ENCODE measurements at places on chromosomes 1 and 21.

GRCh38 chr1:171981303-171981702 lies 140.0 kb downstream of the DNM3 start:
- DNase-seq = no peak

DNA sequence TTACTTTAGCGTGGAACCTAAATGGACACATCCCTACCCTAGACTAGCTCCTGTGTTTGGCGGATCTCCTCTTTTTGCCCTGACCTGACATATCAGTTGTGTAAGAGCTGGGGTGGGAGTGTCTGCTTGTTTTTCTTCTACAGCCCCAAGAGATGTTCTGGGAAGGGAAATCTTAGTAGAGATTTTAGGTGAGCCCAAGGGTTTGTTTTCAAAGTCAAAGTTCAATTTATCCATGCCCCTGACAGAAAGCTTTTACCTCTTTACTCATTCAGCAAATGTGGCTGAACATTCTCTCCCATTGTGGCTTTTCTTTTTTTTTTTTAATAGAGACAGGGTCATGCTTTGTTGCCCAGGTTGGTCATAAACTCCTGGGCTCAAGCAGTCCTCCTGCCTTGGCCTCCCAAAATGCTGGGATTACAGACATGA lies 7.3 kb upstream of the TARS2 start:
- DNase-seq = no peak

- no peak for DNase-seq
Measured at GRCh38 chr1:96059276-96059675, 662.3 kb upstream of the PTBP2 start.

GRCh38 chr1:163395790-163396189 lies 74.0 kb downstream of the NUF2 start:
- DNase-seq = no peak

DNA sequence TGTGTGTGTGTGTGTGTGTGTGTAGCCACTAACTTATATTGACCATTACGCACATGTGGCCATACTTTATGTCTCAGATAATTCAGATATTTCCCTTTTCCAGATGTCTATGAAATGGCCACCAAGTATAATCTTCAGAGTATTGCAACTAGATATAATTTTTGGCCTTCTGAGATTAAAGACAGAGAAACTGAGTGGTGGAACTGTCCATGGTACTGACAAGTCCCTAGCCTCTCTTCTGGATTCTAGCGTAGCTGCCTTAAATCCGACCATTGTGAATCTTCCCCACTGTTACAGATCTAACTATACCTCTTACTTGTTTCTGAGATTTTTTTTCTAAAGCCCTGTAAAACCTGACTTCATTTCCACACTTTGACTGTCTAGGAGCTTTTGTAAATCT lies 100.0 kb upstream of the SERTAD4 start:
- DNase-seq = no peak

DNA sequence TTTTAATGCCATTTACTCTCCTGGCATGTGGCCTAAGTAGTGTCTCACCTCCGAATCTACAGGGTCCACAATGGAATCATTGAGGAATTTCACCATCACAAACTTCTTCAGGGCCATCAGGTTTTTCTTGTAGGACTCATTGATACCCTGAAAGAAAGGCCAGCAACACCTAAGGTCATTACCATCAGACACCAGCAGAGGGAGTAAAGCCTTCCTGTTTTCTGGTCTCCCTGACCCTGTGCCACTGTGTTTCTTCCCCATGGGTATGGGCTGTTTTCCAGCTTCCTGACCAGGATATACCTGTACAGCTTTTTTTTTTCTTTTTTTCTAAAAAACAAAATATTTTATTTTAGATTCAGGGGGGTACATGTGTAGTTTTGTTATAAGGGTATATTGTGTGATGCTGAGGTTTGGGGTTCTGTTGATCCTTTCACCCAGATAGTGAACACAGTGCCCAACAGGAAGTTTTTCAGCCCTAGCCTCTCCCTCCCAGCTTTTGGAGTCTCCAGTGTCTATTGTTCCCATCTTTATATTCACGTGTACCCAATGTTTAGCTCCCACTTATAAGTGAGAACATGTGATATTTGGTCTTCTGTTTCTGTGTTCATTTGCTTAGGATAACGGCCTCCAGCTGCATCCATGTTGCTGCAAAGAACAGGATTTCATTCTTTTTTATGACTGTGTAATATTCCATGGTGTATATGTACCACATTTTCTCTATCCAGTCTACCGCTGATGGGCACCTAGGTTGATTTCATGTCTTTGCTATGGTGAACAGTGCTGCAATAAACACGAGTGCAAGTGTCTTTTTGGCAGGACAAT lies 18.3 kb downstream of the PPT1 start:
- DNase-seq = no peak

DNA sequence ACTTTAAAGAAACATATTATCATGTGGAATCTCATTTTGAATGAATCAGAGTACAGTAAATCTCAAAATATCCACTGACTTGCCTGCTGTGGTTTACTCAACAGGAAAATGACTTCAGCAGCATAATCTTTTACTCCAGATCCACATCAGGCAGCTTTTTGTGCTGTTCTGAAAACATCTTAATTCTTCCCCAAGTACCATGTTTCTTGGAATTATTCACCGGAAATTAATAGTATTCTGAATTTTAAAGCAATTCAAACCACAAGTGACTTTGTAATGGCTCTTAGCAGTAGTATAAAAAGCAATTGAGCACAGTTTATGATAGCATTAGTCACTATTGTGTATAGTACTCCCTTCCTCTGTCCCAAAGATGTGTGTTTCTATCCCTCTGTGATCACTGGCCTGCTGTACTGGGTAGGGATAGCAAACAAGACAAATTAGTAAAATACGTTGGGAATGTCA lies 64.2 kb upstream of the ERRFI1 start:
- DNase-seq = no peak

GRCh38 chr1:174322202-174322862 lies 125.4 kb upstream of the GPR52 start:
- DNase-seq = no peak

DNA sequence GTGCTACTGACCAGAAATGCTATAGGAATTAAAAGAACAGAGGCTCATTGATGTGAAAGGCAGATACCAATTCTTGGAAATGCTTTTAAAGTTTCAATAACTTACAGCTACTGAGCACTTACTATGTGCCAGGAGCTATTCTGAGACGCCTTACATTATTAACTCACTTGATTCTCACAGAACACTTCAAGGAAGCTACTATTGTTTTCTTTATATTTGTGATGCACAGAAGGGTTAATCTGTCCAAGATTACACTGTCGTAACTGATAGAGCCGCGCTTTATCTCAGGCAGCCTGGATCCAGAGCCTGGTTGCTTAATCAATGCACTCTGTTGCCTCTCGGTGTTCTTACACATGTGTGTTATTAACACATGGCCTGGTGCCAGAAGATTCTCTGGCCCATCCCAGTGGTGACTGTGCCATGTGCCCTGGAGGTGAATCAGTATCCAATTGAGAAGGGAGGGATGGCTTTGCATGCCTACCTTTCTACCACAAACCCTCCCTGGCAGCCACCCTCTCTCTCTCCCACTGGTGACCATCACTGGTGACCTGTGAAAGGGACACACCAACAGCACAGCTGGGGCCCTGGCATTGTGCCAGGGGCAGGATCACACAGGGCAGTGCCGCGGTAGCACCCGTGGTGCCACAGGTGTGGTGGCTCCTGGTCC lies 8.8 kb downstream of the FMO1 start:
- no peak for DNase-seq

DNA sequence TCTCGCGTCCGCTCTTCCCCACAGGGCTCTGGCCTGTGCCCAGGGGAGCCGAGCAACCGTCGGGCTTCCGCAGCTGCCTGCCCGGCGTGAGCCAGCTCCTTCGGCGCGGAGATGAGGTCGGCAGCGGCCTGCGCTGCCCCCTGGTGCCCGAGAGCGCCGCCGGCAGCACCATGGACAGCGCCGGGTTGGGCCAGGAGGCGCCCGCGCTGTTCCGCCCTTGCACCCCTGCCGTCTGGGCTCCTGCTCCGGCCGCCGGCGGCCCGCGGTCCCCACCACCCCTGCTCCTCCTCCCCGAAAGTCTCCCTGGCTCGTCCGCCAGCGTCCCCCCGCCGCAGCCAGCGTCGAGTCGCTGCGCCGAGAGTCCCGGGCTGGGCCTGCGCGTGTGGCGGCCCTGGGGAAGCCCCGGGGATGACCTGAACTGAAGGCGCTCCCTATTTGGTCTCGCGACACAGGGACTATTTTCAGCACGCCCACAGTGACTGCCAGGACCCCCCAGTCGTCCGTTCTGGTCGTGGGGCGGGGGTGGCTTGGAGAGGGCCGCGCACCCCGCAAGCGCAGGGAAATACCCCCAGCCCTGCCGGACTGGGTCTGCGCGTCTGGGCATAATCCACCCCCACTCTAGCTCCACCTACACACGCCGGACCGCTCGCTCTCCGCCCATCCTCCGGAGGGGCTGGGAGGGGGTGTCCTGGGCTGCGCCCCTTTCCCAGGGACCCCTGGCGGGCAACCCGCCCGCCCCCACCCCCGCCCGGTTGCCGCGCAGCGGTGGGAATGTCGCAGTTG lies 1.3 kb downstream of the HES3 start:
- DNase-seq = no peak

DNA sequence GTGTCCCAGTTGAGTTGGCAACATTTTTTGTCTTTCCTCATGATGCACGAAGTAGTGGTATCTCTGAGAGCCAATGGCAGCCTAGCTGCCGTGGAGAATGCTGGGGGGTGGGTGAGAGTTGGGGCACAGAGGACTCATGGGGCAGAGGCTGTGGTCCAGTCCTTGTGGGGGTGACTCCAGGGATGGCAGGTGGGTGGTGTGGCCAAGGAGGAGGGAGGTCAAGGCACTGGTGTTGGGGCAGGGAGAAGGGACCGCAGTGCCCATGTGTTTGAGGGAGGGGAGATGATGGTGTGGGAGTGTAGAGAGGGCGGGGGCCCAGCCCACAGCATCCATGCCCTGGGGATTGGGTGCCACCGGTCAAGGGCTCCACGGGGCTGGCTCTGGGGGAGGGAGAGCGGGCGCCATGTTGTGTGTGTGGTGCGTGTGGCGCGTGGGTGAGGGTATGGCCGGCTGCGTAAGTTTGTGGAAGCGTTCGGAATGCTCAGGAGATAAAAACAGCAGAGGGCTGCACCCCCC lies 63.5 kb downstream of the PRKCZ start:
- no peak for DNase-seq

DNA sequence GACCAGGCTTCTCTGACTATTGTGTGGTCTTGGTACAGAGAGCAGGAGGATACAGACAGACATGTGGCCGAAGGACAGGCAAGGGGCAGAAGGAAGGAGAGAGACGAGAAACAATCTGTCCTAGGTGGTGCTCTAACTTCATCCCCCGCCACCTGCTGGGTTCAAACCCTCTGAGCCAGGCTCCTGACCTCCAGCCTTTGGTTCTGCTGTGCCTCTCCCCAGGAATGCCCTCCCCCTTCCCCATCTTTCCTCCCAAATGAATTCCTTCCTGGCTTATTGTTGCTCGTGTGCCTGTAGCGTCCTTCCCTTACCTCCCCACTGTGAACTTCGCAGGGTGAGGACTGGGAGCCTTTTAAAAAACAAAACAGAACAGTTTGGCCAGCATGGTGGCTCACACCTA lies 5.4 kb downstream of the TCEA3 start:
- no peak for DNase-seq

- DNase-seq = no peak
Measured at GRCh38 chr1:225511828-225512381, 84.1 kb upstream of the LBR start.

DNA sequence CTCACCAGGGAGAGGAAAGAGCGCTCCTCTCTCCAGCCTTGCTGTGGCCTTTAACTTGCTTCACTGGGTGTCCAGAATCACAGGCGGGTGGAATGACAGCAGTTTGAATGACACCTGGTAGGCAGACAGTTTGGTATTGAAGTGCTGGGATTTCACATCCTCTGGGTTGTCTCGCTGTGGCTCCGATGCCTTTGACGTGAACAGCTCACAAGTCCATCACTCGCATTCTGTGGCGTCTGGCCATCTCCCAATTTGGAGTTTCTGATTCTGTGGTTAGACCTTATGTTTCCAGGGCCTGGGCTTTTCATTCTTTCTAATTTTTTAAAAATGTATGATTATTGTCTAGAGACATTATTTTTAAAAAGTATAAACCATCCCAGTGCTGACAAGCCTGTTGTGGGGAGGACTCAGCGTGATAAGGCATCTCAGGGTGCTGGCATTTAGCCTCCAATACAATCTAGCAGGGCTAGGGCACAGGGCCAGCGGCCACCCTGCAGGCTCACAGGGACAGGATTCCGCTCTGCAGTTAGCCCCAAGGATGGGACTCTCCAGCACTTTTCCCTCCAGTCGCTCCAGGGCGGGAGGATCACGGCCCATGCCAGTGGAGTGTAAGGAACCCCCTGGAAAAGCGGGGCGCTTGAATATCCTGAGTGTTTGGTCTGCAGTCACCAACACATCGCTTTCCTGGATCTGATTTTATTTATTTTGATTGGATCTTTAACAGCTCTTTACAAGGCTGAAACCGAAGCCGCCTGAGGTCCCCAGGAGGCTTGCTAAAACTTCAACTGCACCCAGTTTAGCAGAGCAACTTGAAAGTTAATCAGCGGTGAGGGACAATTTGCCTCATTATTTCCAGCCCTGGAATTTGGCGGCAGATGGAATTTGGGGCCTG lies 178.3 kb downstream of the TRABD2B start:
- no peak for DNase-seq

- no peak for DNase-seq
Measured at GRCh38 chr1:91381844-91382243, 22.8 kb downstream of the HFM1 start.

DNA sequence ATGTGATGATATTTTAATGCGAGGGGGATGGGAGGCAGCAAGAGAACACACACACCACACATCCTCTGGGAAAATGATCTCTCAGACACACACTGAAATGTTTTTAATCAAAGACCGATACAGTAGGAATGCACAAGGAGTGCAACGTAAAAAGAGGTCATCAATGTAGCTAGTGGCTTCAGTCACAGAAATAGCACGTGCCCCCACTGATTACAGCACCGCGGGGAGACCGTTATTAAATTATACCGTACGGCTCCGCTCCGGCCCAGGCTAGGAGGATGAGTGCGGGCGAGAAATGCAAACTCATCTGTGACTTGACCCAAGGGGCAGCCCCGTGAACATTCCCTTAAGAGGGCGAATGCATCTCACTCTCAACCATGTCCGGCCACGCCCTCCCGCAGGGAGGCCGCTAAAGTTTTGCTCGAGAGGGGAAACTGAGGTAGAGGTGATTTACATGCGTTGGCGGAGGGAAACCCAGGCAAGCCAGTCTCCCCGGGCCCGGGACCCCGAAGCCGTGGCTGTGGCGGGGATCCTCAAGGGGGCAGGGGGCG lies 552 bp downstream of the UBR4 start:
- DNase-seq = no peak

DNA sequence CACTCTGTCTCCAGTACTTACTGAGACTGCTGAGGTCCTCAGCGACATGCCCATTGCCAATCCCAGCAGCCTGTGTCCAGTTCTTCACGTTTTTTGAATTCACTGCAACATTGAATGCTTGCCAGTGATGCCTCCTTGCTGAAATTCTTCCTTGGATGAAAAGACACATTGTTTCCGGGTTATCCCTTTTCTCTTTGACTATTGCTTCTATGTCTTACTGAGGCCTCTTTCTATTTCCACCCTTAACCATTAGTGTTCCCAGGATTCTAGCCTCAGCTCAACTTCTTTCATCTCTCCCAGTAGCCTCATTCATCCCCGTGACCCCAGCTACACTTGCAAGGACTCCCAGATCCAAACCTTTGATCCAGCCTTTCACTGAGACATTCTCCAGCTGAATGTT lies 46.5 kb upstream of the KIF26B start:
- DNase-seq = no peak

GRCh38 chr1:18597160-18598042 lies 33.2 kb upstream of the PAX7 start:
- no peak for DNase-seq

GRCh38 chr1:173222149-173223030 lies 15.3 kb upstream of the TNFSF4 start:
- DNase-seq = no peak

GRCh38 chr1:239587574-239588369 lies 201.4 kb downstream of the CHRM3 start:
- DNase-seq = no peak
